ENCODE measurements at places on chromosomes 5 and 9. TPM values are rescaled to one million over a fixed set of nuclear protein-coding genes. Genes with fewer than 3 reads are reported as not detected.
A peak's percentile ranks its signal among the peaks of the same experiment; 100 is the strongest.

The WWC1 gene
- total RNA-seq = 1.3 TPM

The SPATA24 gene
- 3.6 TPM for total RNA-seq

The APBB3 gene
- 35.1 TPM for total RNA-seq

DNA sequence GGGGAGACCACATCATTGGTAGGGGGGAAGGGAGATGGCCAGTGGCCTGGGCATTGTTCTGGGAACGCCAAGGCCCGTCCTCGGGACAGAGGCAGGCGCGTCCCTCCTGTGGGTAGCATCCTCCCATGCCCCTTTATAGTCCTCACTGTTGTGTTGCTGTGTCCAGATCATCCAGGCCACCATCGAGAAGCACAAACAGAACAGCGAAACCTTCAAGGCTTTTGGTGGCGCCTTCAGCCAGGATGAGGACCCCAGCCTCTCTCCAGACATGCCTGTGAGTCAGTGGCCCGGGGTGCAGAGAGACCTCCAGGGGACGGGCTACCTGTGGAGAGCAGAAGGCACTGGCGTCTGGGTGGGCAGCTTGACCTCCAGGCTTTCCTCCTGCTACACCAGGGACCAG is 38.4 kb upstream of the SUSD3 start:
- H3K27me3 ChIP-seq = no peaks in the 10 kb centered on the region
- no peak overlapping the region for H3K4me3 ChIP-seq
- peaks cover 95% of the 10 kb centered on the region for H3K36me3 ChIP-seq

DNA sequence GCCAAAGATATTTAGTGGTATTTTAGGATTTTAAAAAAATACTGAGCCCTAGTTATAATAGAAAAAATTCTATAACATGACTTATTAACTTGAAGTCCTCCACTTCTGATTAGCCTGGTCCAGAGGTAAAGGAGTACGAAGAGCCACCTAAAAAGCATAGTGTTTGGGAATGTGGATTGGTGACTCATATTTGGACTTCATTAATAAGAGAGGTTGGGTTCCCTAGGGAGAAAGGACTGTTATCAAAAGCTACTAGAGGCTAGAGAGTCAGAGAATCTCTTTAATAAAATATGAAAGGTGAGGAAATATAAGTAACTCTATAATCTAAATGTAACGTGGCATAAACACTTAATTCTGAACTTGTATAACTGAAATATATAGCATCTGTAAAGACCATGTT is 180.7 kb upstream of the TARS1 start:
- H3K4me1 ChIP-seq = no peaks in the 10 kb centered on the region
- no peaks in the 10 kb centered on the region for H3K36me3 ChIP-seq
- no peak overlapping the region for H3K27ac ChIP-seq
- H3K27me3 ChIP-seq = no peaks in the 10 kb centered on the region

GRCh38 chr9:71783120-71783523 is 14.8 kb upstream of the CEMIP2 start:
- peak; percentile 93 for DNase-seq
- H3K27me3 ChIP-seq = no peaks in the 10 kb centered on the region
- no peaks in the 10 kb centered on the region for H3K36me3 ChIP-seq
- H3K27ac ChIP-seq = peak overlapping the region; percentile 68
- peaks cover 5% of the 10 kb centered on the region for H3K4me1 ChIP-seq

The IL4 gene
- not detected for total RNA-seq

GRCh38 chr5:10118150-10118549 is 131.5 kb downstream of the ATPSCKMT start:
- H3K4me3 ChIP-seq = no peak overlapping the region
- H3K27ac ChIP-seq = no peak overlapping the region
- H3K36me3 ChIP-seq = no peaks in the 10 kb centered on the region
- no peaks in the 10 kb centered on the region for H3K4me1 ChIP-seq
- DNase-seq = no peak
- H3K27me3 ChIP-seq = peaks cover 4% of the 10 kb centered on the region

DNA sequence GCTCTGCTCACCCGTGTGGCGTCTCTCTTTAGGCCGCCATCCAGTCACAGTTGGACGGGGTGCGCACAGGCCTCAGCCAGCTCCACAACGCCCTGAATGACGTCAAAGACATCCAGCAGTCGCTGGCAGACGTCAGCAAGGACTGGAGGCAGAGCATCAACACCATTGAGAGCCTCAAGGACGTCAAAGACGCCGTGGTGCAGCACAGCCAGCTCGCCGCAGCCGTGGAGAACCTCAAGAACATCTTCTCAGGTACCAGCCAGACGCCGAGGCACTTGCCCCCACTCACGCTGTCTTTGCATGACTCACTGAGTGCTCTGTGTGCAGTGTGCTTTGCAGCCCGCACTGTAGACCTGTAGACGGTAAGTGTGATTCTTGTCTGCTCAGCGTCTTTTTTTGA is 4.5 kb downstream of the EXOC3 start:
- H3K36me3 ChIP-seq = peaks cover 69% of the 10 kb centered on the region
- H3K27ac ChIP-seq = no peak overlapping the region
- peaks cover 66% of the 10 kb centered on the region for H3K4me1 ChIP-seq

- no peak overlapping the region for H3K27ac ChIP-seq
- peaks cover 5% of the 10 kb centered on the region for H3K27me3 ChIP-seq
- no peak for DNase-seq
- H3K36me3 ChIP-seq = no peaks in the 10 kb centered on the region
- no peaks in the 10 kb centered on the region for H3K4me1 ChIP-seq
Observed at GRCh38 chr5:7816535-7816901, 34.4 kb downstream of the CFAP90 start.

DNA sequence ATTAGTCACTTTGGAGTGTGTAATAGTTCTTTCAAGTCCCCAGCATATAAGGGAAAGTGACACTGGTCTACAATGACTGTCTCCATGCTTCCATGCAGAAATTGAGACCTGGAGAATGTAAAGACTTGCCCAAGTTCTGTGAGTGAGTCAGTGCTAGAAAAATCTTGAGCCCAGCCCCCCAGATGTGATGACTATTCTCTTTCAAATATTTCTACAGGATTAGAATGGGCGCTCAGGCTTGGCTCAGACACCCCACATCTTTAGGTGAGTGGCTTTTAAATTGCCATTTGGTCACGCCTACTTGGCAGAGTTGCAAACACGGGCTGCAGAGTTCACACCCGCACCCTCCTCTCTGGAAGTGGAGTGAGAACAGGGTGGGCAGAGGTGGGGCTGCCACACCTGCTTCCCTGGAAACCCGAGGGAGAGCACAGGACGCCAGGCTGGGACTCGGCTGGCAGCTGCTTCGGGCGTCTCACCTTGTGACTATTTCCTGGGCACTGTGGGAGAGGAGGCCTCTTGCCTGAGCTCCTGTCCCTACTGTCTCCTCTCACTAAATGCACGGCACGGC is 37.6 kb downstream of the ROPN1L start:
- no peaks in the 10 kb centered on the region for H3K27me3 ChIP-seq
- no peak overlapping the region for H3K27ac ChIP-seq
- no peaks in the 10 kb centered on the region for H3K4me1 ChIP-seq
- no peak overlapping the region for H3K4me3 ChIP-seq
- no peaks in the 10 kb centered on the region for H3K36me3 ChIP-seq
- peak; percentile 62 for DNase-seq

- DNase-seq = no peak
- H3K36me3 ChIP-seq = no peaks in the 10 kb centered on the region
- H3K27ac ChIP-seq = no peak overlapping the region
- no peaks in the 10 kb centered on the region for H3K4me1 ChIP-seq
Observed at GRCh38 chr9:115978659-115979096, 174.9 kb upstream of the PAPPA start.

The FBXO10 gene
- total RNA-seq = 15.6 TPM

GRCh38 chr5:115375893-115376292 is 79.4 kb upstream of the CCDC112 start:
- H3K36me3 ChIP-seq = no peaks in the 10 kb centered on the region
- no peak overlapping the region for H3K4me3 ChIP-seq
- H3K4me1 ChIP-seq = no peaks in the 10 kb centered on the region
- DNase-seq = no peak

- H3K36me3 ChIP-seq = no peaks in the 10 kb centered on the region
- no peak for DNase-seq
- no peak overlapping the region for H3K4me3 ChIP-seq
- H3K4me1 ChIP-seq = peaks cover 2% of the 10 kb centered on the region
- H3K27ac ChIP-seq = no peak overlapping the region
Observed at GRCh38 chr9:127534931-127535330, 77.1 kb upstream of the STXBP1 start.

The LCN1 gene
- total RNA-seq = not detected

DNA sequence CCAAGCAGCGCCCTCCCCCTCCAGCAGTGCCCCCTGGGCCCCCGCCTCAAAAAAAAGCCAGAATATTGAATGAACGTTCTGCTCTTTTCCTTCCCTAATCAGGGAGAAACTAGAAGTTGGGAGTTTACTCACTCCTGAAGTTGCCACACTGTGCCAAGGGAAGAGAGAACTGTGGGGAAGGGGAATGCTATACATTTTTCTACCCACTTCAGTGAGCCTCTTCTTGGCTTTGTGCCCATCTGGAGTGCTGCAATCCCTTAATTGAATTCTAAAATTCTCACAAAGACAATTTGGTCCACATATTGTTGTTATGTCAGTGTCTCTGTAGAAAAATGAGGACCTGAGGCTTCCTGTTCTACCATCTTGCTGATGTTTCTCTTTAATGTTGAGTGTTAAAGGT is 443.7 kb downstream of the DIRAS2 start:
- no peak for DNase-seq
- H3K27me3 ChIP-seq = no peaks in the 10 kb centered on the region
- no peak overlapping the region for H3K27ac ChIP-seq

DNA sequence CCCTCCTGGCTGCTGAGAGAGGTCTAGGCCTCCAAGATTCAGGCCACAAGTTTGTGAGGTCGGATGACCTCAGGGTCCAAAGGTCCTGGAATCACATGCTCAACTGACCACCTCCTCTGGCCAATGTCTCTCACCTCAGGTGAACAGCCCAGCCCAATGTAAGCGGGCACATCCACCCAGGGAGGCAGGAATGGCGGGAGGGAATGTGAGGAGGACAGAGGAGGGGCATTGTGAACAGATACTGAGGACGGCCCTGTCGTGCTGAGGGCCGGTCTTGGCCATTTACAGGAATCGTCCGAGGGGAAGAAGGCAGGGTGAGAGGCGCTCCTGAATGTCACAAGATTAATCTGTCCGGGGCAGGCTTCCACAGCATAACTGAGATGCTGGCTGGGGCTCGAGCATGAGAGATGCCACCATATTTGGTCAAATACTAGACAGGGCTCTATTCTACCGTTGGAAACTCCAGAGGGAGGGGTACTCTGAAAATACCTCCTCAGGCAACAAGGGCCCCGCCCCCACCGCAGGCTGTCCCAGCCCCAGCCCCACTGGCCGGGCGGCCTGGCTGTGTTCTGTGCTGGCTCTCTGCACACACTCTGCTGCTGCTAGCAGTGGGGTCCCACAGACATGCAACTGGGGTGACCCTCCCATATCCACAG is 1.5 kb upstream of the IL17B start:
- H3K4me3 ChIP-seq = no peak overlapping the region
- H3K4me1 ChIP-seq = peaks cover 28% of the 10 kb centered on the region
- DNase-seq = no peak
- no peak overlapping the region for H3K27ac ChIP-seq

The C5orf58 gene
- not detected for total RNA-seq

DNA sequence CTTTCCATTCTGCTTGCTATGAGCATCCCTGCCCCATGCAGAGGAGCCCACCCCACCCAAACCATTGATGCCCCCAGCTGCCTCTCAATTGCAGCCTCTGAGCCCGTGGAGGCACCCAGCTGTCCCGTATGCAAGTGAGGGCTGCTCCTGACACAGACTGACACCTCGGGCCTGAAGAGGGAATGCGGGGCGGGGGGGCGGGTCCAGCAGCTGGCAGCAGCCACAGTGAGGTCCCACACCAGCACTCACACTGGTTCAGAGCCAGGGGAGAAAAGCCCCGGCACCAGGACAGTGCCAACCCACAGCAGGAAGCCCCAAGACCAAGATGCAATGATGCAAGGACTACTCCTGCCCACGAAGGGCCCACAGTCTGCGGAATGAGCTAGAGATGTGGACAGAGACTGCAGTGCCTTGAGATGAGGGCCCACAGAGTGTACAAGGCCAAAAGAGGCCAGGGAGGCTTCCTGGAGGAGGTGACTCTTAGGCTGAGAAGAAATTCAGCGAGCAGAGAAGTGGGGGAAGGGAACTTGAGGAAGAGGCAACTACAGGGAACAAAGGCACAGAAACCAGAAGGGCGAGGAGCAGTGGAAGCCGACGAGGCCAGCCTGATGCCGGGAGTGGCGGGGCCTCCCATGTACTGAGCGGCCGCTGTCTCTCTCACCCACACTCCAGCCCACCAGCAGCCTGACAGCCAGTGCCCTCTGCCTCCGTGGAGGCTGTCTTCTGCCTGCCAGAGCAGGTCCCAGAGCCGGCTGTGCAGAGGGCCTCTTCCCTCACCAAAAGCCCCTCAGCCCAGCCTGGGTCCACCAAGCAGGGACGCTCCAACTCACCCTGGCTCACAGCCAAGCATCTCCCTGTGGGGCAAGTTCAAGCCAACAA is 9.2 kb downstream of the EEIG1 start:
- peak overlapping the region; percentile 69 for H3K27ac ChIP-seq
- peak overlapping the region; percentile 94 for H3K4me3 ChIP-seq
- no peak for DNase-seq
- no peaks in the 10 kb centered on the region for H3K27me3 ChIP-seq

DNA sequence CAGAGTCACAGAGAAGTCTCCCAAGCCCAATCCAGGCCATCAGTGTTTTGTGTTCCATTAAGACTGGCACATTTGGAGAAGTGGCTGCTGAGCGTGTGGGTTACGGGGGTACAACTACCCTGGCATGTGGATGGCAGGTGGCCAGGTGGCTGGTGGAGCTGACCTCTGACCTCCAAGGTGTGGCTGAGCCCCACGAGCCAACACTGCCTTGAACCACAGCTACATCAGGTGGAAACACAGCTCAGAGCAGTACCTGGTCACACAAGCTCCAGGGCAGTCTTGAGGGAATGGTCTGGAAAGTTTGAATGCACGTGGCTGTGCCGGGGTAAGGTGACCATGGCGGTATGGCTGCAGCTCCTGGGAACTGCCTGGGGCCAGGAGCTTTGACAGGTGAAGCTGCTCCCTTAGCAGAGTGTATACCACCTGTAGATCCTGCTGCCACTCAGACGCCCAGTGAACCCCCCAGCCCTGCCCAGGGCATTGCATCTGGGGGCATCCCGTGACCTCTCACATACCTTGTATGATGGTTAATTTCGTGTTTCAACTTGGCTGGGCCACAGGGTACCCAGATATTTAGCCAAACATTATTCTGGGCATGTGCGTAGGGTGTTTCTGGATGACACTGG is 207.9 kb downstream of the GADD45G start:
- peaks cover 49% of the 10 kb centered on the region for H3K4me1 ChIP-seq
- no peaks in the 10 kb centered on the region for H3K36me3 ChIP-seq
- H3K4me3 ChIP-seq = no peak overlapping the region
- H3K27ac ChIP-seq = no peak overlapping the region
- no peak for DNase-seq
- H3K27me3 ChIP-seq = no peaks in the 10 kb centered on the region

All from spleen (tissue), 13 donors.